ENCODE measurements at places on chromosomes 2 and 18.

GRCh38 chr18:71760541-71760940, 783.6 kb downstream of the CBLN2 start:
- no peak for DNase-seq

DNA sequence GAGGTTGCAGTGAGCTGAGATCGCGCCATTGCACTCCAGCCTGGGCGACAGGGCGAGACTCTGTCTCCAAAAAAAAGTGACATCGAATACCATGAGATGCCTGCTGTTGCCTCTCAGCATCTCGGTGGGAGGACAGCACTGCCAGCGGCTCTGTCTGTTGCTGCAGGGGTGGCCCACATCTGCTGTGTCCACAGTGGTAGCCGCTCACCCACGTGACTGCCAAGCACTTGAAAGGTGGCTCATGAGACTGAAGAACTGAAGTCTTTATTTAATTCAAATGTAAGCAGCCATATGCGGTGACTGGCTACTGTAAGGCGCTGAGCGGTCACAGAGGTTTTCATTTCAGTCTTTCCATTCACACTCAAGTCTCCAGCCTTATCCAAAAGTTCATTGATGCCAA, 25.8 kb downstream of the IMPA2 start:
- DNase-seq: peak; percentile 15

DNA sequence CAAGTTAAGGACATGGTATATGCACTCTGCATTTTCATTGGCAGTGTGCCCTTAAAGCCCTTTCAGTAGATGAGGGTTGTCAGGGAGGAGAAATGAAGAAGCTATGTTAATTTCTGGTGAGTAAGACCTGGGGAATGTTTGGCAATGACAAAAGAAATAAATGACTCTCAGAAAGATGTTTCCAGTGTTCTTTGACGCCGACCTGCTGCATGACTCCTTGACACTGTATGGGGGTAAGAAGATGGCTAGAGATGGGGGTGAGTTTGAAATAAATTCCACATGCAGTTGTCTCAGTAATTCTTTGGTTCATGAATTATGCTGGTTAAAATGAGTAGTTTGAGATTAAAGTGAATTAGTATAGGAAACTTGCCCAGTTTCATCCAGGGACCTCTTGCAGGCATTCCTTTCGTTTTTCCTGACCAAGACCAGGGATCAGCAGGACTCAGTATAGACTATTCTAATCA, 5.9 kb downstream of the CCDC121 start:
- no peak for DNase-seq

DNA sequence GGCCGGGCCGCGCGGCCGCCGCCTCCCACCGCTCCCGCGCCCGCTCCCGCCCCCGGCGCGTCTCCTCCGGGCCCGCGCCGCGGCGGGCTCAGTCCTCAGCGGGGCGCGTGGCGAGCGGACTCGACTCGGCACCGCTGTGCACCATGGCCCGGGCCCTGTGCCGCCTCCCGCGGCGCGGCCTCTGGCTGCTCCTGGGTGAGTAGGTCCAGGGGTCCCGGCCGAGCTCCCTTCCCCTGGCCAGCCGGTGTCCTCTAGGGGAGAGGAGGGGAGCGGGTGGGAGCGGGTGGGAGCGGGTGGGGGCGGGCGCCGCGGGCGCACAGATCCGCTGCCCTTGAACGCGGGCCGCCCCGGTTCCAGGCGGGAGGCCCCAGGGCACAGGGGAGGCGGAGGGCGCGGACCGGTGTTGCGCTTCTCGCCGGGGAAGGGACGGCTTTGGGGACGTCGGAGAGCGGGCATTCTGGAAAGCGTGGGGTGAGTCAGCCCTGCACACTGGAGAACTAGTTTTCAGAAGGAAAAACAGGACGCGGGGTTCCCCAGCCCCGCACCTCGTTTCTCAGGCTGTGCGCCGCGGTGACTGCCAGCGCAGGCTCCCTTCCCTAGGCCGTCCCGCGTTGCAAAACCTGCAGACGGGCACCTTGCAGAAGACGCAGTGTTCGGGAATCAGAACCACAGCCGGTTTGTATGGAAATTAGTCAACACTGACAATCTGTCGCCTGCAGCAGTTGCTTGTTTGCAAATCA, at the start of gene RAMP1:
RAMP1 (plus strand) TSS at position 91 of the 740 bp plus-strand sequence; CDS start at position 144, 53 bp downstream.
- DNase-seq: peak; percentile 65

GRCh38 chr2:59449274-59449673, 1104.2 kb downstream of the BCL11A start:
- no peak for DNase-seq

GRCh38 chr2:88452980-88453582, 588 bp upstream of the FOXI3 start:
- DNase-seq: no peak

DNA sequence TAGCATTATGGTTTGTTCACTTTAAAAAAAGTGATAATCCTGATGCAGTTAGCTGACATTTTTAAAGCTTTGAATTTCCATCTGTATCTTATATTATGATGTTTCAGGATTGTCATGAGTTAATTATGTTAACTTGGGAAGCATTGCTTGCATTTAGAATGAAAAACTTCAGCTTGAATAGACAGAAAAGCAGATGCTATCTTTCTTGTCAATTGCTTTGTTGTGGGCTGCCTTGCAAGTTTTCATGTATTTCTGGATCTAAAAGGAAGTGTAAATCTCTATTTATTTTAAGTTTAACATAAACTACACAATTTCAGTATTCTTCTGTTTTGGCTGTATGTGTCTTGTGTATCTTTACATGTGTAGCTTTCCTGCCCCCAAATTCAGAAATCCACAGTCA, 479.5 kb downstream of the ARHGAP15 start:
- no peak for DNase-seq

- DNase-seq: no peak
Observed at GRCh38 chr2:2740238-2740775, 409.2 kb upstream of the MYT1L start.

DNA sequence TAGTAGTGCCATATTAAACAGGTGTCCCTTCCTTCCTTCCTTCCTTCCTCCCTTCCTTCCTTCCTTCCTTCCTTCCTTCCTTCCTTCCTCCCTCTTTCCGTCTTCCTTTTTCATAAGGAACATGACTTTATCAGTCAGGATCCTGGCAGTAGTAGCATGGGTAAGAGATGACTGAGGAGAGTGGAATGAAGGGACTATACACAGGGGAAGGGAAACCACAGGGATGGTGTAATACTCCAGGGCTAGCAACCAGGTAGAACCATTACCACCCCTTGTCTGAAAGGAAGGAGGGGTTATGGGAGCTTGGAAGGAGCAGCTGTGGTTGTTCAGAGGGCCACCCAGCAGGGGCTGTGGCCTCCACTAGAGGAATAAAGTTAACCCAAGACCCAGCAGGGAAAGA, 23.2 kb upstream of the KDM3A start:
- DNase-seq: no peak

DNA sequence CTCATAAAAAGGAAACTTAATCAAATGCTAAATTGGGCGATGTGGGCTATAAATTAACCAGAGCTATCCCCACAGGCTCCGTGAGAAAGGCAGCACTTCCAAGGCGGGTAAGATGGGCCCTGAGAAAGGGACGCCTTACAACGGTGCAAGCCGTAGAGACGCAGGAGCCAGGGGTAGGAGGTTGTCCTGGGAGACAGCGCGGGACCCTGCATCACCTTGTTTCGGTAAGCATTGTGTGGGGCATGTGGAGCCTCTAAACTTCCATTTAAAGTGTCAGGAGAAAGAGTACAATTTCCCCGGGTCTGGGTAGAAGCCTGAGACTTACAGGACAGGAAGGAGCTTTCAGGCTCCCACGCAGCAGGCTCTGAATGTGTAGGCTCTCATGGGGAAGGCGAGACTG, 1.2 kb upstream of the PER2 start:
- DNase-seq: no peak

Data from left forelimb (tissue), 1 donor.